Left hindlimb (tissue), 1 donor: ENCODE measurements at places on chromosomes 1 and 21.

GRCh38 chr1:87816646-87817045, 488.0 kb downstream of the LMO4 start:
- DNase-seq, result no peak

DNA sequence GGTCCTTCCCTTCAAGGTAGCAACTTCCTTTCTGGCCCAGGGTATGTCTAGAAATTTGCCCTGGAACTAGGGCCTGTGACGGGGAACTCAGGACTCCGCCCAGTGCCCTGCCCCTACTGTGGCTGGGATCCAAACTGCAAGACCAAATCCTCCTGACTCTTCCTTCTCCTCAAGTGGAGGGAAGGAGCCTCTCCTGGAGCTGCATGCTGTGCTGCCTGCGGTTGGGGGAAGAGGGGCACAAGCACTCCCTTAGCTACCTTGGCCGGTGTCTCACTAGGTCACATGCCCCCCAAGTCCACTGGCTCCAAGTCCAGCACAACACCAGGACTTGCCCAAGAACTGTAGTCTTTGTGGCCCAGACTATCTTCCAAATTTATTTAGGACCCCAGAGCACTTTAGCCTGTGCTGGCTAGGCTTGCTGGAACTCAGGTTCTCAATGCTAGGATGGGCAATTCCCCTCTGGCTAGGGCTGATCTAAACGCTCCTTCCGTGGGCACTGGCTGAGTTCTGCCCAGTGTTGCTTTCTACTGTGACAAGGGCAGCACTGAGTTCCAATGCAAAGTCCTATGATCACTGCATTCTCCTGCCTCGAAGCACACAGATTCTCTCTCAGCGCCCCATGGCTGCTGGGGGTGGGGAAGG, 12.2 kb downstream of the ADSS2 start:
- no peak for DNase-seq

DNA sequence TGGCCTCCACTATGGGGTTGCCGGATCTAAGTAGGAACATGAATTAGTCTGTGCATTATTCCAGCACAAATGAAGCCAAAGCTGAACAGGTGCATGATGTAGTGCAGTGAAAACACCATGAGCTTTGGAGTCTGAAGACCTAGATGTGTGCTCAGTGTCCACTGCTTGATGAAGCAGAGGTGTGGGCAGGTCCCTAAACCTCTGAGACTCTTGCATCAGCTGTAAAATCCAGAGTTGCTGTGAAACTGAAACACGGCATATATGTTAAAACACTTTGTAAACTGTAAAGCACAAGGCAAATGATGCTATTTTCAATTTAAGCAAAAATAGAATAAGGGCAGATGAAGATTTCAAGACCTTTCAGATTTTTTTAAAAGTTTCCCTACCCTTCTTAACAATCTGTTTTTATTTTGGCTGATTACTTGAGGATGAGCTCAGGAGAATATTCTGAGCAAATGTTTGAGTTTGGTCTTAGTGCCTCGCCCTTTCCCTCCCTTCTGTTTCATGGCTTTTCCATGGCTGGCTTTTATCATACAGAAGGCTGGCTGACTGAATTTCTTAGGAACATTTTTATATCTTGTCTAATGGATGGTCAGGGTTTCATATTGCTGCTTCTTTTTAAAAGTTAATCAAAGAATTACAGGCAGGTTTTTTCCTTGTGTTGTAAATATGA, 221.8 kb downstream of the NTNG1 start:
- DNase-seq, result no peak

DNA sequence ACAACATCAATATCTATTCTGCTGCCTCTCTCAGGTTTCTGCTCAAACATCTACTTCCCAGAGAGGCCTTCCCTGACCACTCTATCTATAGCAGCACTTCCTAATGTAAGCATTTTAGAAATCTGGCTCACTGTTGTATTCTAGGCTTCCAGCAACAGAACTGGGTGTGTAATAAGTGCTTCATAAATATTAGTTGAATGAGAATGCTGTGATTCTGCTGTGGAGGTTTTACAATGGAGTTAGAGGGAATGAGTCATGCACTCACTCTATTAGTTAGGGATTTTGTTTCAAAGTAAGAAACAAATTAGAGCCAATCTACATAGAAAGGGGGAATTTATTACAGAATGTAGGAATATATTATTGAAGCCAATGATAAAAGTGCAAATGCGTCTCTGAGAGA, 38.6 kb upstream of the SLC35F3 start:
- DNase-seq, result no peak

- peak; percentile 67 for DNase-seq
Measured at GRCh38 chr1:67831850-67832513, 1.3 kb downstream of the GNG12 start.

DNA sequence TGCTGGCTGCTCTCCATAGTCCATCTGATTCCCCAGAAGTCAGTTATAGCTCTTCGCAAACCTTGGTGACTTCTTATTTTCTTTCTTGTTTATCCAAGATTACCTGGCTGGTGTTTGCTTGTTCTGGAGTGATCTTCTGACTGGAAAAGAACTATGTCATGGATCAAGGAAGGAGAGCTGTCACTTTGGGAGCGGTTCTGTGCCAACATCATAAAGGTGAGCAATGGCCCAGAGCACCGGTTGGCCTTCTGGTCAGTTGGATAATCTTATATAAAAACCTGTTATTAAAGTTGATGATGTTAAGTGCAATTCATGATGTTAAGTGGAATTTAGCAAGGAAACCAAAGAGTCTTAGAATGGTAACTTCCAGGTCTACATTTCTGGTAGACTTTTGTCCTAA, 672 bp downstream of the DHDDS start:
- no peak for DNase-seq

GRCh38 chr1:90354704-90355103, 359.8 kb downstream of the ZNF326 start:
- DNase-seq, result no peak

- DNase-seq, result no peak
Measured at GRCh38 chr1:180141381-180141934, 13.2 kb upstream of the QSOX1 start.

DNA sequence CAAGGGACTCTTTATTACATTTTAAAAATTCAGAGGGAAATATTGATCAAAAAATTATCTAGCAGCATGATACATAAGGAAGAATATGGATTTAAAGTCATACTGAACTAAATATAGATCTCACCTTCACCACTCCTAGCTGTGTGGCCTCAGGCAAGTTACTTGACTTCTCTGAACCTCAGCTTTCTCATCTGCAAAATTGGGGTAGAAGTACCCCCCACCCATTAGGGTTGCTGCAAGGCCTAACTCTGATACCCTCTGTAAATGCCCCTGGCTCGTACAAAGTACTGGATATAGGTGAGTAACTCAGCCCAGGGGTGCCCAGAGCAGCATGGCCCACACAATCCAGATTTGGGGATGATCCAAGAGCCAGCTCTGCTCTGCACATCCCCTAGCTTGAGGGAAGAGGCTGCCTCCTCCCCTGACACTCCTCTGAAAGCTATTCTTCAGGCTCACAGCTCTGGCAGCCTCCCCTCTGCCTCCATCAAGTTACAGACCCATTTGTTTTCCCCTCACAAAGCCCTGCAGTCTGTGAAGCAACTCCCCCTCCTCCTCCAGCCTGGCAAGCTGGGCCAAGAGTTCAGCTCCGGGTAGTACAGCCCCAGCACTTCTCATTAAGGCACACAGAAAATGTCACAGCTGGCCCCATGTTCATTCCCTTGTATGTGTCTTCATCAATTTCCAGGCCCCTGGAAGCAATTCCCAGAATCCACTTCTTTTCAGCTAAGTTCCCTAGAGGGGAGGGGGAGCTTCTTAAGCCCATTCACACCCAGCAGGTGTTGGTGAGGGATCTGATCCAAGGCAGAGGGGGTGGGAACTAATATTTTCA, 143.7 kb downstream of the PLPP3 start:
- peak; percentile 47 for DNase-seq

DNA sequence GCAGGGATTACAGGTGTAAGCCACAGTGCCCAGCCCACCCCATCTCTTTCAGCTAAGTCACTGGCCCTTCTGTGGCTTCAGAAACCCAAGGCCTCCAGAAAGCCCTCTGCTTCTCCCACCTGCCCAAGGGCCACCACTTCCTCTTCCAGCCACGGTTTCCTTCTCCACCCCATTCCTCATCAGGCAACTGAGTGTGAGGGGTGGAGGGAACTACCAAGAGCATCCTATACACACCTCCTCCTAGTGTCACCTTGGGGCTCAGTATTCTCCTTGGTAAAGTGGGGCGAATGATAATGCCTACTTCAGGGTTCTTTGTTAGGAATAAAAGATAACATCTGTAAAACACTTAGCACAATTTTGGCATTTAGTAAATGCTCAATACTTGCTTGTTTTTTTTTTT, 30.0 kb downstream of the KNCN start:
- no peak for DNase-seq

GRCh38 chr1:171969813-171970212, 128.5 kb downstream of the DNM3 start:
- no peak for DNase-seq

DNA sequence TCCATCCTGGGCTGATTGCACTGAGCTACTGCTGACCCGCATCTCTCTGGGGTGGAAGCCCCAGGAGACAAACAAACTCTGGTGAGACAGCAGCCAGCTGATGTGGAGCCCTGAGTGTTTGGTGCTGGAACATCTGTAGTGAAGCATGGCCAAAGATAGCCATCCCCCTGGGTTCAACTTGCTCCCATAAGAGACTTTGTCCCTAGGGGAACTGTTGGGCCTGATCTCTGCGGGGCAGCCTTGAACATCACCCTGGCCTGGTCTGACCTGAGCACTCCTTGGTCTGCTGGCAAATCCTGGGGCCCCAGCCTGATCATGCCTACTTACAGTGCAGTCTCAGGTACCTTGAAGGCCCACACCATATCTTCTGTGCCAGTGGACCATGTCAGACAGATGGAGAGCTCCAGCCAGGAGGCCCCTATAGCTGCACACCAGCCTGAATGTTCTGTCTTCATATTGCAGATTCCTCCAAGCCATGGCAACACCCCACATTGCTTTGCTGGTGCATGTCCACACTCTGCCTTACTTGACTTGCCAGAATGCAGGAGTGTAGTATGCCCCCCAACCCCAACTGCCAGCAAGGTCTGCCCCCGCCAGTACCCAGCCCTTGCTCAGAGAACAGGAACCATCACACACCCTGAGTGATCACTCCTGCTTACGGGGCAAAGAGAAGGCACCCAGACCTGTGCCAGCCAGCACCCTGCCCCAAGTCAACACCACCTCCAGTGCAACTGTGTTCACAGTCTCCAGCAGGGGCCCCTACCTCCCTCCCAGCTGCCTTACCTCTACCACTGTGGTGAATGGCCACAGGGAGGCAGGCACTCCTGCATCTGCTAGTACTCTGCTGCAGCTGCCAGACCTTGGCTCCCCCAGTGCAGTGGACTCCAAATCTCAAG, 690.5 kb upstream of the NR5A2 start:
- no peak for DNase-seq

GRCh38 chr1:82225421-82226185, 424.9 kb downstream of the ADGRL2 start:
- no peak for DNase-seq

DNA sequence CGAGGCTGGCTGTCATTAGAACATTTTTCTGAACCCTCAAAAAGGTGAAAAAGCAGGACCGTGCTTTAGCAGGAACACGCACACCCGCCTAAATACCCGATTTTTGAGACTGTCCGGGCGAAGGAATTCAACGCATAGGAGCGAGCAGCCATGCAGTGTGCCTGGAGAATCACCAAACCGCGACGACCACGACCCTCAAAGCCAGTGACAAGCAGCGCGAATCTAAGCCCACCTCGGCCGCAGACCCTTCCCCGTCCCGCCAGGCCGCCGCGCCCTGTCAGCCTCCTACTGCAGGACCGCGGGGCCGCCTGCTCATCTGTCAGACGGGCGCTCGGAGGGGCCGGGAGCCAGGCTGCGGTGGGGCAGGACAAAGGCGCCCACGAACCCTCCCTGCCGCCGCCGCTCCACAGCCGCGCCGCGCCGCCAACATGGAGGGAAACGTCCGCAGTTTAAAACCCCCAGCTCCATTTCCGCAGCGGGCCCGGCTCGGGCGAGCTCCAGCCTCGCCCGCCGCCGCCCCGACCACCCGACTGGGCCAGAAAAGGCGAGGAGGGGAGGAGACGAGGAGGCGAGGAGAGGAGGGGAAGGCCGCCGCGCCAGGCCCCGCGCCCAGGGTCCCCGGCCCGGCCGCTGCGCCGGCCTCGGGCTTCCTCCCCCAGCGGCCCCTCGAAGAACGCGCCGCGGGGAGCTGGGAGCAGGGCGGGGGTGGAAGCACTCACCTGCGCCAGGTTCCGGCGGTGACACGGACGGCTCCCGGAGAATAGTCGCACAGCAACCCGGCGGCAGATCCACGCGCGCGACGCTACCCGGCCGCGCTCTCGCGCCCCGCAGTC, at the start of gene LBR:
LBR (minus strand) TSS at position 804 of the 833 bp plus-strand sequence. CDS start 3,963 bp downstream, outside the sequence.
- DNase-seq, result no peak

DNA sequence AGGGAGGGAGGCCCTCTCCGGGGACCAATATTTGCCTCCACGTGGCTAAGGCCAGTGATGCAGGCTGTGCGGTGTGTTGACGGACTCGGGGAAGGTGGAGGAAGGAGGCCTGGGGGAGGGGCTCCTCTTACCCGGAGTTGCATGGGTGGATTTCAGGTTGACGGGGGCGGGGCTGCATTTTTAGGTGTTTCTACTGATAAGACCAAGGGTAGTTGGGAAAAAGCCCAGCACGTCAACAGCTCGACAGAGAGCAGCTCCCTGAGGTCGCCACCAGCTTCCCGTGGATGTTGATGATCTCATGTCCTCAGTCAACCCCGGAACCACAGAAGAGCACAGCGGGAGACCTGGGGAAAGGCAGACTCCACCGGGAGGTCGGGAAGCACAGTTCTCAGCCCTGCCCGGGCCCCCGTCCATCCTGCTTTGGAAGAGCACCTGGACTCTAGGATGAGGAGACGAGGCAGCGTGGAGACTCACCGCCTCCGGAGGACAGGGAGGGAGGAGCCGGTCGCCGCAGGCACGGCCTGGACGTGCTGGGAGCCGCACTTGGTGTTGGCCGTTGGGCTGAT, 32.9 kb upstream of the COL6A1 start:
- DNase-seq, result no peak
